Activated CD4-positive, alpha-beta T cell treated with anti-CD3 and anti-CD28 coated beads, Interleukin-2, amount 10 ng/mL, durations not matched to agents 24 days and 14 days (primary cell): ENCODE measurements at places on chromosomes 13 and 19. TPM values are rescaled to one million over a fixed set of nuclear protein-coding genes. Genes with fewer than 3 reads are reported as not detected.

GRIN3B gene
- total RNA-seq = 0.07 TPM in 1 of 2 replicates, not detected in the other

ERICH6B gene
- not detected in 2 replicates for total RNA-seq

GRCh38 chr13:43725460-43725859, 61.3 kb downstream of the ENOX1 start:
- no peak for DNase-seq

- no peak for DNase-seq
These were observed 290.8 kb upstream of the PCDH9 start for GRCh38 chr13:67520886-67521285.

DNA sequence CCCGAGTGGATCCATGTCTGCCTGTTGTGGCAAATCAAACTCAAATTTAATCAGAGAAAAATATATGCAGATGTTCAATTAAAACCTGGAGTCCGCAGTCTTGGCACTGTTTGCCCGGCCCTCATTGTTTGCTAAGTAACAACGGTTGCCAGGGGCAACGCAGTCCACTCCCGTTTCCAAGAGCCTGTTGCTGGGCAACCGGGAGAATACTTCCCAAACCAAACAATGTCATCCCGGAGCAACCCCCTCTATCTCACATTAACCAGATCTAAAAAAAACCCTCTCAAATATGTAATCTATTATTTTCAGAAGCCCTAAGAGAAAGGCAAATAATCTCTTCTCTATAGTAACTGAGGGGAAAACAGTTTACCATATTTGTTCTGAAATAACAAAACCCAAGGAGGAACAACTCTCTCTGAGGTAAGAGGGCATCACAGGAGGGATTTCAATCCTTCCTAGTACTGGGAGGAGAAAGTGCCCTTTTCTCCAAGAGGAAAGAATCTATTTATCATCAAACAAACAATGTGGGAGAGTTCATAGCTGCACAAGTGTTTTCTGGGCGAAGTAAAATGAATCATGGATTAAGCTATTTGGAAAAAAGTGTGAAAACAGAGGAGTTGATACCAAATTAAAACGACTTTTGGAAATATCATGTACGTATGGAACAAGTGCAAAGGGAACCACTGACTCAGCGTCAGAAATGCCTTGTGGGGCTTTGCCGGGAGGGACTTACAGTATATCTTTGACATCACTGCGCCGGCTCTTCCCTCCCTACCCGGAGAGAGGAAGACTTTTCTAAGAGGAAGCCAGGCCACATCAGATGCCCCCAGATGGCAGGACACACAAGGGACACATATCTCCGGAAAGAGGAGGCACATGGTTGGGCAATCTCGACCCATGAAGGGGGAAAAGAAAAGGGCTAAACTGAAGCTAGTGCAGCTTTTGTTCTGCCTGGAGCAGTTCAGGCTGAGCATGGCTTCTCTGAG, 43.3 kb downstream of the RFX2 start:
- DNase-seq = no peak
